Effector memory CD4-positive, alpha-beta T cell (primary cell): ENCODE measurements at places on chromosomes 12 and 14.

GRCh38 chr14:32980178-32980901 is 41.7 kb downstream of the NPAS3 start:
- no peak for DNase-seq

DNA sequence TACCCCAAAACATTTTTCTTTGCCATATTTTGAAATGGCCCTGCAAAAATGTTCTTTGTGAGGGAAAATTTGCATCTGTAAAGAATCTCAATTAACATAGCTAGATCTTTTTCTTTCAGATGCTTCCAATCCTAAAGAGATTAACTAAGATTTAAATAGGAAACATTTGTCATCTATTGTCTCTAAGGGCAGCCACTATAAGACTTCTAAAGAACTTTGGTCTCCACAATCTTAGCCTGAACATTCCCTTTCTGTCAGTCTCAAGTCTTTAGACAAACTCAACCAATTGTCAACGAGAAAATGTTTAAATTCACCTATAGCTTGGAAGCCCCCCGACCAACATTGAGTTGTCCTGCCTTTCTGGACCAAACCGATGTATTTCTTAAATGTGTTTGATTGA is 71.1 kb upstream of the RASSF8 start:
- no peak for DNase-seq

- no peak for DNase-seq
These were observed 6.3 kb upstream of the NYNRIN start for GRCh38 chr14:24392325-24393091.

DNA sequence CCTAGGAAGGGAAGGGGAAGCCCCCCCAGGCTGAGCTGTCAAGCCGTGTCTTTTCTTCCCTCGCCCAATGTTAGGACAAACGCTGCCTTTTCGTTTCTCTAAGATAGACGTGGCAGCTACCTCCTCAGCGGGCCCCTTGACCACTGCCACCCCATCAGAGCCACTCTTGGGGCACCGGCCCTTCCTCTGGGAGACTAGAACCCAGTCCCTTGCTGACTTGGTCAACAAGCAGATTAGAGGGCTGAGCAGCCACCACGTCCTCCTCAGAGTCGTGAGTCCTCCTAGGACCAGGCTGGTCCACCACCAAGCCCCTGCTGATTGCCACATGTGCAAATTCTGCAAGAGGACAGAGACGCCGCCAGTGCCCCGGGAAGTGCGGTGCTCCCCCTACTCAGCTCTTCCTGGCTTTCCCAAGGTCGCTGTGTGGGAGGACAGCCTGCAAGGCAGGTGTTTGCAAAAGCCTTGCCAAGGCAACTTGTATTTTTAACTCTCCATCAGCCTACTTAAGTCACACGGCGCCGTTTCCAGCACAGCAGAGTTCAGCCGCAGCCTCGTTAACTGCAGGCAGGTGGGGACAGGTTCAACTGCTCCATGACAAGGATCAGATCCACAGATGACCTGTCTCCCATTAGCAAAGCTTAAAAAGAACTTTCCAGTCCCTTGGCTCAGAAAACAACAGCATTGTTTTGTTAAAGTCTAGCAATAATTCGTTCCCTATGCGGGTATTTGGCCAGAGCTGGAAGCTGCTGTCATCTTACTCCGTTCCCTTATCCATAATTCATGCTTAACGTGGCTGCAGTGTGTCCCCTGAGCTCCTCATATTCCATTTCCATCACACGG is 65.6 kb downstream of the TESC start:
- no peak for DNase-seq

DNA sequence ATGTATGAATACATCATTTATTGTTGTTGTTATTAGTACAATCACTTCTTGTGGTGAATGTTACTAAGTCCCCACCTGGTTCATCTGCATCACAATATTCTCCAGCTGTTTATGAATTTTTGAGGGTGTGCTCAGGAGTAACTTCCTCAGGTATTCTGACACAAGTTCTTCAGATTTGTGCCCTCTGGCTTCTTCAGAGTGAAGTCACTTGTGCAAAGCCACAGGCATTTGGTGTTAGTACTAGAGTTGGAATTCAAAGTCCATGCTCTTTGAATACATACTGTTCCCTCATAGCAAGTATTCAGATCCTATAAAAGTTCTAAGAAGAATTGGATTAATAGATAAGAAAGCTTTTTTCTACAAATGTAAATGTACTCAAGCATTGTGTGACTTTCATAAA is 150.3 kb upstream of the AVPR1A start:
- no peak for DNase-seq

GRCh38 chr12:1869145-1869544 is 48.8 kb downstream of the LRTM2 start:
- DNase-seq = no peak

GRCh38 chr14:63454436-63454835 is 88.7 kb downstream of the PPP2R5E start:
- DNase-seq = no peak

- no peak for DNase-seq
These were observed 108.0 kb downstream of the LIN7A start for GRCh38 chr12:80829767-80830166.

- DNase-seq = no peak
These were observed 32.8 kb downstream of the ABCD2 start for GRCh38 chr12:39586816-39587215.

- DNase-seq = no peak
These were observed 46.9 kb upstream of the MDM1 start for GRCh38 chr12:68378872-68379606.

GRCh38 chr12:107512391-107512790 is 173.2 kb upstream of the PWP1 start:
- no peak for DNase-seq

GRCh38 chr14:95700221-95700976 is 13.5 kb downstream of the TCL1A start:
- no peak for DNase-seq

DNA sequence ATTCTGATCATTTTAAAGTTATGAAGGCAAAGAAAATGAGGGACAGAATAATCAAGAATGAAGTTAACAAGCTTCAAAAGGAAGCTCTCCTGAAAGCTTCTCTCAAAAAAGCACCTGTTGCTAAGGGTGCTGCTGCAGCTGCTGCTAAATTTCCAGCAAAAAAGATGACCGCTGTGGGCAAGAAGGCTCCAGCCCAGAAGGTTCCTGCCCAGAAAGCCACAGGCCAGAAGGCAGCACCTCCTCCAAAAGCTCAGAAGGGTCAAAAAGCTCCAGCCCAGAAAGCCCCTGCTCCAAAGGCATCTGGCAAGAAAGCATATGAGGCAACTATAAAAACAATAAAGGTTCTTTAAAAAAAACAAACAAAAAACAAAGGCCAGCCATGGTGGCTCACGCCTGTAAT is 52.7 kb upstream of the NR2C1 start:
- DNase-seq = no peak

DNA sequence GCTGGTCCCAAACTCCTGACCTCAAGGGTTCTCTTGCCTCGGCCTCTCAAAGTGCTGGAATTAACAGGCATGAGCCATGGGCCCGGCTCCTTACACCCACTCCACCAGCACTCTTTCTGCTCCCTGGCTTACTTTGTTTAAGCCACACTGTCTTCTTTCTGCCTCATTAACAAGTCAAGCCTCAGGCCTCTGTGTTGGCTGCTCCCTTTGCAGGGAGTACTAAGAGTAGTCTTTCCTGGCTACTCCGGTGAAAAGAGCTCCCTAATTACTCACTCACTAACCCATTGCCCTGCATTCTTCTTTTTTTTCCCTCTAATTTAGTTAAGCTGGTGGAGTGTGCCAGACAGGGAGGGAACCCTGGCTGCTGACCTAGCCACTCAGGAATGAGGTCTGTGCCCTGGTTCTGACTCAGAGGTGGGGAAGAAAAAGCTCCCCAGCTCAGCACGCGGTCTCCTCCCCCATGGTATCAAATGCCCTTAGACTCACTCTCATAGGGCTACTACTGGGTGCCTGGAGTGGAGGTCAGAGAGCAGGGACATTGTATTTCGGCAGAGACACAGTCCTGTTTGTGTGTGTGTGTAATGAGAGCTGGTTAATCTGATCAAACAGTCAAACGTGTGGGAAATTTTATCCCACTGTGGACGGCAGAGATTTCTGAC is 19.8 kb downstream of the GALNT6 start:
- no peak for DNase-seq

- no peak for DNase-seq
These were observed 24.1 kb downstream of the NUP37 start for GRCh38 chr12:102095677-102096263.

- no peak for DNase-seq
These were observed 95.1 kb downstream of the CAND1 start for GRCh38 chr12:67364228-67364627.

- no peak for DNase-seq
These were observed 23.4 kb upstream of the PRPF39 start for GRCh38 chr14:45060551-45060950.

DNA sequence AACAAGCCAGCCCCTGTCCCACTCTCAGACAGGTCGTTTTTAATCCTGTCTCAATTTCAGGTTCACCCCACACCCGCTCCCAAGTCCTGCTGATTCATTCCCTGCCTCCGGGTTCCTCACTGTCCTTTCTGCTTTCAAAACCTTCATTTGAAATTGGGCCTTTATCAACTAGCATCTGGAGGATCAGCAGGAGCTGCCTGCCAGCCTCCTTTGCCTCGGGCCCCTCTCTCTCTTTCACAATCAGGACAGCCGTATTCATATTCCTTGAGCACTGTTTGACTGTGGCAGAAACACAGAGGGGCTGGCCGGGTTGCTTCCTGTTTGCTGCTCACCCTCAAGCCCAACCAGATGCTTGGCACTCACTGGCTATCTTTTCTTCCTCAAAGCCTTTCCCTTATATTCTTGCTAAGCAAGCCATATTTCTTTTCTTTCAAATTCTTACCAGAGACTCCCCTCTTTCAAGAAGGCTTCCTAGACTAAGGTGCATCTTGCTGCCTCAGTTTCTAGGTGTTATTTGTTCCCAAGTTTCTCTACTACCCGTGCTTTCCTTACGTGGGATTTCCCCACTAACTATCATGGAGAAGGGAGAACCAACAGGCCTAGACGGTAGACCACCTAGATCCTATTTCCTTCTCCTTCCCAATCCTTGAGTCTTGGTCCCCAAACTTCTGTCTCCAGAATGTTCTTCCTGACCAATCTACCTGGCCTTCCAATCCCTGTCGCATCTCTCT is 3.0 kb downstream of the GALNT6 start:
- DNase-seq = no peak

DNA sequence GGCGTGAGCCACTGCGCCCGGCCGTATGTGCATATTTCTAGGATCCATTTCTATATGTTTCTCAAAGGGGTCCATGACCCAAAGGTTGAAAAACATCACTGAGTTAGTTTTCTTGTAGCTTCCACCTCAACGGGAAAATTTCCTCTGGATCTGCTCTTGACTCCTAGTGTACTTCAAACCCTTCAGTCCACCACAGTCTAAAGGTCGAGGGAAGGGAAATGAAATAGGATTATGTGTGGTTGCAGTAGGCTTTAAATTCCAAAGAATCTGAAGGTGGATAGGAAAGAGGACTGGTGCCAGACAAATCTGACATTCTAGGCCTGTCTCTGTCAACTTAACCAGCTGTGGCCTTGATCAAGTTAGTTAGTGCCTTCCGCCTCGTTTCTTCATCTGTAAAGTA is 1.7 kb upstream of the SUOX start:
- DNase-seq = no peak

- DNase-seq = no peak
These were observed 27.6 kb upstream of the GALNT9 start for GRCh38 chr12:132356691-132357622.

DNA sequence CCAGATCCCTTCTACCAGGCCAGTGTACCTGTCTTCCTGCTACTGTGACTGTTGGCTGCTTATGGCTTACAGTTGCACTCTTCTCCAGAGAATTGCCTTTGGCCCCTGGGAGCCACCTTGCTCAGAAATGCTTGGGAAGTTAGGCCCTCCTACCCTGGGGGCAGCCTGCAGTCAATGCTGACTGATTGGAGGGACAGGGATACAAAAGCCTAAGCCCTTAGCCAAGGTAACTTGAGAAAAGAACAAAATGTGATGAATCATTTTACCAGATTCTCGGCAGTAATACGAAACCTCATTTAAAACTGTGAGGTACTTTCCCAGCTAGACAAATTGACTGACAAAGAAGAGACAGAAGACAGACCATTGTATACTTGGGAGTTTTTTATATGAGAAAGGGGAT is 47.3 kb downstream of the PTCSC3 start:
- DNase-seq = no peak

DNA sequence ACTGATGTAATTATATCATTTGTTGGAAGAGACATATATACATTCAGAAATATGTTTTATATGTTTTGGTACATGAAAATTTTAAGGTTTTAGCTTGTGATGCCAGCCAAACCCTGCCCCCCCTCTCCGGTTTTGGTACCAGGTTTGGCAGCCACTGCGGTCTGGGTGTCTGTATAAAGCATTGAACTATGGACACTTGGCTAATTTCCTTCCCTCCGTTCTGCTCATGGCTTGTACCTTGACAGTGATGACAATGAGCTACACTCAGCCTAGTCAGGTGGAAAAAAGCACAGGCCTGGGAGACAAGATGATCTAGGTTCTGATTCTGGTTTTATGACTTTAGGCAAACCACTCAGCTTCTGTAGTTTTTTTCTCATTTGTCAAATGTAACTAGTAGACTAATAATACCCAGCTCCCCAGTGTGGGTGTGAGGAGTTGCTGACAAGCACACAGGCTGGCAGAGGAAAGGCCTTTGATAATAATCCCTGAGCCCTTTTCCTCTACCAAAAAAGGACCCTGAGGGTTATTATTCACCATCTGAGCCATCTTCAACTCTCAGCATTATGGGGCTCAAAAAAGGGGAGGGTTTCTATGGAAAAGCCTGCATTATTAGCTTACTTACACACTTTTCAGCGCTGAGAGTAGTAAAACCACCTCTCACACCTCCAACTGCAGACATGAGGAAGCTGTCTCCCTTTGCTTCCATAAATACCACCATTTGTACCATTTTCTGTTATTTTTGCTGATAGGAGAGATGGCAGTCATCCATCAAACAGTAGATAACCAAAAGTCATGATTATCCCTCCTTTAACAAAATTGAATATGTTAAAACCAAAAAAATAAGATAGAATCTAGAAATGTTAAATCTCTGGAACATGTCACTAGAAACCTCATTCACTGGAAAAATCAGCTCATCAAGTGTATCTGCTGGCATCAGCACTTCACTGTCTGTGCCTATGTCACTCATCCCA is 76.3 kb upstream of the PSMC1 start:
- no peak for DNase-seq

DNA sequence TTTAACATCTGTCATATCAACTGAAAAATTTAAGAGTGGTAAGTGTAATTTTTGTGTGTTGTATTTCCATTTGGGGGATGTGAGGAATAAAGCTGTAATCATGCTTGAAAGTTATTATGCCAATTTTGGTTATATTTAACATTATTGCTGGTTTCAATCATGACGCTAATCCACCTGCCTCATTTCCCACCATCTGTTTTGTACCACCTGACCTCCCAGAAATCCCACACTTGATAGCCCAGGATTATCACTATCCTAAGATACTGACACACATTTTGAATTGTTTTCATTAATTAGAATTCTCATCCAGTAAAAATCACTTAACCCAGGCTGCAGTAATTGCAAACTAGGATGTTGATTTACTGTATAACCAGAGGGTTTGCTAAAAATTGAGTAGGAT is 1119.8 kb downstream of the AACS start:
- no peak for DNase-seq

DNA sequence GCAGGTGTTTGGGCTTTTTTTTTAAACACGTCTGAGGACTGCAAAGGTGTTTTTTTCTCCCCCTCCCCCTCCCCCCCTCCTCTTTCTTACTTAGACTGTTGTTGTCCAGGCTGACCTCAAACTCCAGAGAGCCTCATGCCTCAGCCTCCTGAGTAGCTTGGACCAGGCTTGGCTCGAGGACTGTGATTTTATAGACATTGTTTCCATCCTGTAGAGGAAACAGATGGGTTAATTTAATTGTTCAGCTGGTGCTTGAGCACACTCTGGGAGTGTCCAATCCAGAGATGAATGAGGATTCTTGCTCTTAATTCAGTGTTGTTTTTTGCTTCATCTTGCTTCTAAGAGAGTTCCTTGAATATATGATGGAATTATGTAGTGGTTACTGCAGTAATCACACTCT is 42.1 kb downstream of the RASSF3 start:
- DNase-seq = no peak
